ENCODE measurements at places on chromosomes 16 and 17.
A peak's percentile ranks its signal among the peaks of the same experiment; 100 is the strongest.

DNA sequence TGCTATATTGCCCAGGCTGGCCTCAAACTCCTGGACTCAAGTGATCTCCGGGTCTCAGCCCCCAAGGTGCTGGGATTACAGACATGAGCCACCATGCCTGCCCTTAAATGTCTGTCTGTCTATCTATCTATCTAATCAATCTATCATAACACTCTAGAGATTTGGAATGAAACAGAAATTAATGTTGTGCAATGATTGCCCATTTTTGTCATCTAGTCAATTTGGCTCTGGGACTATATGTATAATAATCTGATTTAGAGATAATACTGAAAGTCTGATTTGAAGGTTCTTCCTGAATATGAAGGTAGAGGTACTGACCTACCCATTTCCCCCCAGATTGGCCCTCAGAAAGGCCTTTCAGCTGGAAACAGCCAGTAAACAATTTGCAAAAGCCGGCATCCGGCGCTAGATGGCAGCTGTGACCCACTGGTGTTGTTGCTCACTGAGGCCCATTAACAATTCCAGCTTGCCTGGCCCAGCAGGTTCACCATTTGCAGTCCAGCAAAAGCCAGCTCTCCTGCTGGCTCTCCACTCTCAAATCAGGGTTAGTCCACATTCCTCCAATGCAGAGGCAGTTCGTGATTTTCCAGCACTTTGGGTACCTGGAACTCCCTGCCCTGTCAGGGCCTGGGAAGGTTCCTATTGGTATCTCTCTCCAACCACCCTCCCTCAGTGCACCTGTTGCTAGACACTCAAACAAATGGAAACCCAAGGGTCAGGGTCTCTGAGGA, 22.9 kb upstream of the C16orf87 start:
- DNase-seq, result peak; percentile 77

DNA sequence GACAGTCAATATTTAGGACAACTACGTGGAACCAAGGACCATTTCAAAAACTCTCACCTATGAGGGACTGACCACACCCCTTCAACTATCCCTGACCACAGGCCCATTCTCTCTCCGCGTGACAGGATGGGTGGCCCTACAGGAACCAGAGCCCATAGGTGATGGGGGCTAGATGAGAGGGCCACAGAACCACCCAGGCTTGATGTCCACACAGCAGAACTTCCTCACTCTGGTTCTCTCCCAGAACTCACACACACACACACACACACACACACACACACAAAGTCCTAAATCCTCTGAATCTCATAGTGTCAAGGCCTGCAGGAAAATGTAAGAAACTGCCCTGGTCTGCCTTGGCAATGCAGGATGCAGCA, 1.5 kb downstream of the ZNF319 start:
- no peak for DNase-seq

DNA sequence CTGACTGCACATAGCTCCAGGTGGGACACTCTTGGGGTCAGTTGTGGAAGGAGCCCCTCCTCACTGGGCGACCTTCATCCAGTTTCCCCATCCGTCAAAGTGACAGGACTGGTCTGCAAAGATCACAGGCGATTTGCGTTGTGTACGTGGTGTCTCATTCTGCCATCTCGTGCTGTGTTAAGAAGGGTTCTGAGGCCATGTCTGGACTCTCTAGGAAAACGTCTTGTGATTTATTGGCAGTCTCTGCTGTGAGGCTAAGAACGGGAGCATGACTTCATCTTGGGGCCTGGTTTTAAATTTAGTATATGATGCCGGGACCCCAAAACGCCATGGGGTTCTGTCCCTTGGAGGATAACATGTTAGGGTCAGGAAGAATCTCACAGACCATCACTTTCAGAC, 65.2 kb upstream of the CIBAR2 start:
- no peak for DNase-seq

DNA sequence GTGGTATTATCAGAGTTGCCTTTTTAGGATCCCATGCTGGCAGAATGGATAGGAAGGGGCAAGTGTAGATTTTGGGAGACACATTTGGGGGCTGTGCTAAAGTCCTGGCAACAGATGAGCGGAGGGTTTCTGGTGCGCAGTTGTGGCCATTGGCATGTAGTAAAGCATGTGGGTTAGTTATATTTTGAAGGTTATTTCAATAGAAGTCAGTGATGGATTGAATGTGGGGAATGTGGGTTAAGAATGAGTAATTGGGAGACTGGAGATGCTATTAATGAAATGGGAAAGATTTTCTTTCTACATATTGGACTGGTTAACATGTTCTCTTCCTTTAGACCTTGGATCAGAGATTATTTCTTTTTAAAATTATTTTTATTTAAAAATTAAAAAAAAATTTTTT, 10.0 kb downstream of the DUS2 start:
- no peak for DNase-seq

GRCh38 chr17:27384261-27384701, 72.0 kb upstream of the KSR1 start:
- no peak for DNase-seq

GRCh38 chr17:3865176-3865575, 19.1 kb upstream of the NCBP3 start:
- DNase-seq, result no peak

GRCh38 chr17:50778471-50778870, 11.2 kb upstream of the ANKRD40CL start:
- DNase-seq, result no peak

- no peak for DNase-seq
Observed at GRCh38 chr17:57538736-57539456, 206.2 kb downstream of the CCDC182 start.

DNA sequence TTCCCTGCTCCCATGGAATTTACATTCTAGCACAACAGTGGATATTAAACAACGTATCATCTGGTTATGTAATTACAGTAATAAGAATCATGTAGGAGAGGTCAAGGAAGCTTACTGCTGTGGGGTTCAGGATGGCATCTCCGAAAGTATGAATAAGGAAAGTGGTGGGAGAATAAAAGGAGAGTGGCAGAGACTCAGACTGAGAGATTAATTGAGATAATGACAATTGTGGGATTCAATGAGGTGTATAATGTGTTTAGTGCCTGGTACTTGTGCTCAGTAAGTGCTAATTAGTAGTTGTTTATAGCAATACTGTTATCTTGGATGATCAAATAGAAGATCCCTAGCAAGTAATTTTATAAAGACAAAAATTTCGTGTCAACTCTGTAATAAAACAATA, 45.3 kb downstream of the NF1 start:
- no peak for DNase-seq

- no peak for DNase-seq
Observed at GRCh38 chr17:40326014-40326831, 17.2 kb downstream of the RARA start.

DNA sequence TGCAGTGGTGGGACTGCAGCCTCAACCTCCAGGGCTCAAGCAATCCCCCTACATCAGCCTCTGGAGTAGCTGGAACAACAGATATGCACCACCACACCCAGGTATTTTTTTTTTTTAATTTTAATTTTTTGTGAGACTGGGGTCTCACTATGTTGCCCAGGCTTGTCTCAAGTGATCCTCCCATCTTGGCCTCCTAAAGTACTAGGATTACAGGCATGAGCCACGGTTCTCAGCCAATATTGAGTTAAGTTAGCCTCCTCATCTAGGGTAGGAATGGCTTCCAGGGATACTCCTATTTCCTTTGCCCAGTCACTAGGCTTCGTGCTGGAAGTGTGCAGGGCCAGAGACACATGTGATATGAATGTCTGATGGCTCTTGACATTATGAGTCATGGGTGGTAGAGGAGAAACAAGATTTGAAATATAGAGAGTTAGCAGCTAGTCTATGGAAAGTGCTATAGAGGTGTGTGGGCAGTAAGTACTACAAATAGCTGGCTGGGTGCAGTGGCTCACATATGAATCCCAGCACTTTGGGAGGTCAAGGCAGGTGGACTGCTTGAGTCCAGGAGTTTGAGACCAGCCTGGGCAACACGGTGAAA, 8.0 kb upstream of the HES7 start:
- no peak for DNase-seq

DNA sequence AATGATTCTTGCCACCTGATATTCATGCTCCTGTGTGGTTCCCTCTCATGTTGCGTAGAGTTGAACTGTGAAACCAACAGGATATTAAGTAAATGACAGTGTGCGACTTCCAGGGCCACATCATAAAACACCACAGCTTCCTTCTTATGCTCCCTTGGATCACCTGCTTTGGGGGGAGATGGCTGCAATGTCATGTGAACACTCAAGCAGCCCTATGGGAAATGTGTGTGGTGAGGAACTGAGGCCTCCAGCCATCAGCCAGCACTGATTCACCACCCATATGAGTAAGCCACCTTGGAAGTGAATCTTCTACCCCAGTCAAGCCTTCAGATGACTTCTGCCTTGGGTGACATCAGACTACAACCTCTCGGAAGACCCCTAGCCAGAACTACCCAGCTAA, 427.5 kb downstream of the UTP18 start:
- DNase-seq, result no peak

- DNase-seq, result no peak
Observed at GRCh38 chr17:82014971-82015310, 7.7 kb downstream of the CENPX start.

DNA sequence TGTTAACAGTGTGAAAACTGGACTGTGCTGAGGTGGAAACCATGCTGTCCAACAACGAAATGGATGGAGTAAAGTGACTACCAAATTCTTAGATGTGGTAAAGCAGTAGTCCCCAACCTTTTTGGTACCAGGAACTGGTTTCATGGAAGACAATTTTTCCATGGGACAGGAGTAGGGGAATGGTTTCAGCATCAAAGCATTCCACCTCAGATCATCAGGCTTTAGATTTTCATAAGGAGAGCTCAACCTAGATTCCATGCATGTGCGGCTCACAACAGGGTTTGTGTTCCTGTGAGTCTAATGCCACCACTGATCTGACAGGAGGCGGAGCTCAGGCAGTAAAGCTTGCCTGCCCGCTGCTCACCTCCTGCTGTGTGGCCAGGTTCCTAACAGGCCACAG, 11.5 kb downstream of the SLX4 start:
- no peak for DNase-seq

GRCh38 chr17:13995856-13996271, 73.4 kb upstream of the COX10 start:
- no peak for DNase-seq

DNA sequence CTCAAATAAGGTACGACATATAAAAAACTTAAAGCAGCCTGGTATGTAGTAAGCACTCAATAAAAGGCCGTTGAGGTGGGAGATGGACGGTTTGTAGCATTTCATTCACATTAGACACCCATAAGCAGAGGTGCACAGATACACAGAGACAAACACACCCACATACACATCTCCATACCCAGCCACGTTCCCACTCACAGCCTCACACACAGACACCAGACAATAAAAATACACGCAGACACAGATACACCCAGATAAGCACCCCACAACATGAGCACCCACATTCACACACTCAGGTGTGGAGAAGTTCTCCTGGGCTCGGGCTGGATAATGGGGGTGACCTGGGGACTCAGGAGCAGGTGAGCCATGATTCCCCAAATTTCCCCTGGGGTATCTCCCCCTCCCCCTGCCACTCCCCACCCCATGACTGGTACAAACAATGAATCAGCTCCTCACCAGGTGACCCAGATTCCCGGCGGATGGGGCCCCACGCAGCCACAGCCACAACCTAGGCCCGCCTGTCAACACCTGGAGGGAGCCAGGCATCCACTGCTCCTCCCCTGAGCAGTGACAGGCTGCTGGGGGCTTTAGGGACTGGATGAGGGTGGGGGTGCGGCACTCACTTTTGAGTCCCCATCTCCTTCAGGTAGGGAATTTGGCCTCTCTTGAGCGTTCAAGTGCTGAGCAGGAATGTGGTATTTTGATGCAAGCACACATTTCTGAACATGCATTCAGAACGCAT, 2.7 kb downstream of the DLX3 start:
- DNase-seq, result no peak

- DNase-seq, result no peak
Observed at GRCh38 chr16:26863931-26864330, 202.8 kb upstream of the C16orf82 start.

- DNase-seq, result no peak
Observed at GRCh38 chr17:72021417-72022041, 99.3 kb upstream of the SOX9 start.
